Mesendoderm (in vitro differentiated cells): ENCODE measurements at places on chromosomes 5 and 9.

DNA sequence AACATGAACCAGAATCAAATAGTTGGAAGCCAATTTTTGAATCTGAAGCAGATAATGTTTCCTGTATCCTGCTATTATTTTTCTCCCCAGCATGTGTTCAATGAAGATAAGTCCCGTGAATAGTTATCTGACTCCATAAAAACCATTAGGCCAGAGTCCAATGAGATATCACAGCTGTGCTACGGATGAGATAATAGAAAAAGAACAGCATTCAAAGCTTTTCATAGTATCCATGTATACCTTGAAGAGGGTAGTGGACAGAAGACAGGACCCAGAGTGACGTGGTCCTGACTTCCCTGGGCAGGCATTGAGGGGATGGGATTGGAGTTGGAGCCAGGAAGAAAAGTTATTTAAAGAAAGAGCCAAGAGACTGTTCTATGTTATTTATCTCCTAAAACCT lies 50.7 kb upstream of the C6 start:
- DNase-seq: no peak

- no peak for DNase-seq
Observed at GRCh38 chr9:98406469-98406868, 151.0 kb upstream of the TBC1D2 start.

GRCh38 chr5:1543398-1544293 lies 19.9 kb upstream of the LPCAT1 start:
- no peak for DNase-seq

GRCh38 chr5:141623186-141623585 lies 4.4 kb upstream of the DIAPH1 start:
- peak; percentile 27 for DNase-seq

DNA sequence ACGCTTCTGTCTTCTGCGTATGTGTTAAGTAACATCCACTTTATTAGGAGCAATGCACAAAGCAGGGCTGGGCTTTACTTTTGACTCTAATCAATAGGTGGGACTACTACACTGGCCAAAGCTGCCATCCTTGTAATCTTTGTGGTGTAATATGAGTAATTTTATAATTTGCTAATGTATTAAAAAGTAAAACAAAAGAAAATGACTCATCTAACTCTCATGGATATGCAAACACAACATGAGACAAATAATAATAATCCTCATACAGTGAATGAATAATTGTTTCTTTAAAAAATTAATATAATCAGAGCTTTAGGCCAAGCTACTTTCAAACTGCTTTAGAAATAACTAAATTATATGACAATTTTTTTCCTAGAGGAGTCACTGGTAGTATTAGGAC lies 90.7 kb downstream of the NR3C1 start:
- no peak for DNase-seq
